ENCODE measurements at places on chromosomes 3 and 15.
A peak's percentile ranks its signal among the peaks of the same experiment; 100 is the strongest.

DNA sequence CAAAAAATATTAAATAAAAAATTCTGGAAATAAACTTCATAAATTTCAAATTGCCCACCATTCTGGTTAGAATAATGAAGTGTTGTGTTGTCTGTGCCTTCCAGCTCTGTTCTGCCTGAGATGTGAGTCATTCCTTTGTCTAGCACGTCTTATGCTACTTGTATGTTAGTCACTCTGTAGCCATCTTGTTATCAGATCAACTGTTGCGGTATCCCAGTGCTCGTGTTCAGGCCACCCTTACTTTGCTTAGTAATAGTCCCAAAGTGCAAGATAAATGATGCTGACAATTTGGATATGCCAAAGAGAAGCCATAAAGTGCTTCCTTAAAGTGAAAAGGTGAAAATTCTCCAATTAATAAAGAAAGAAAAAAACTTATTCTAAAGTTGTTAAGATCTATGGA is 527.5 kb downstream of the NAALADL2 start:
- no peak for DNase-seq

DNA sequence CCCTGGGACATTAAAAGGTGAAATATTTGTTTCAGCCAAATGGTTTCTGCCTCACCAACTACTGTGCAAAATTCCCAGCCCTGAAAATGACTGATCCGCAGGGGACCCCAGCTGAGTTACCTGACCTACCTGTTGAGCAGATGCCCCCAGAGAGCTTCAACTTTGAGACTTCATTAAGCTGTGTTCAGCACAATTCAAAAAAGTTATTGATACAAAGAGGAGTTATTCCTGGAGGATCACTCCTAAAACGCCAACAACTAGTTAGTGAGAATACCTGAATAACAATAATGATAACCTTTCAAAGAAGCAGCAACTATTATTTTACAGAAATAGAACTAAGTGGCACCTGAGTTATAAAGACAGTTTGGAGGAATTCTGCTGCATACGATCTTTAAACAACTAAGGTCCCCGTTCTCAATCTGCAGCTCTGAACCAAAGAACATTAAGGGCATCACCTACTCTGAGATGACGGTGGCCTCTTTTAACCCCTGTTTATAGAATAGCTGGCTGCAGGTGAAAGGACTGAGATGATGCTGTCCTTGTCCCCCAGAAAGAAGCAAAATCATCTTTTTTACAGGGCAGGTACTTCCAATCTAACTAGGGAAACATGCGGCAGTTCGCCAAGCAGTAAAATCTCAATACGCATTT is 659 bp downstream of the GADL1 start:
- DNase-seq, result no peak

DNA sequence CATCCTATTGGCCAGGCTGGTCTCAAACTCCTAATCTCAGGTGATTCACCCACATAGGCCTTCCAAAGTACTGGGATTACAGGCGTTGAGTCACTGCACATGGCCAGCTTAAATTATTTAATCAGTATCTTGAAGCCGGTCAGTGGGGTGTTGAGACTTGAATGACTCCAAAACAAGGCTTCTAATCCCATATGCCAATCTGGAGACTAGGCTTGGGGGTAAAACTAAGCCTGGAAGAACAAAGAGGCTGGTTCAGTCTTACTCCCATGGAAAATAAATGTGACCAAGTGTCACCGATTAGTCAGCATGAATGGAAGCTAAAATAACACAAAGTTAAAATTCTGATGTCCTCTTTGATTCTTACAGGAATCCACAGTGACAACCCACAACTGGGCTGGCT is 509.1 kb downstream of the FOXP1 start:
- no peak for DNase-seq

- peak; percentile 67 for DNase-seq
Measured at GRCh38 chr3:165837058-165837525, at the start of gene BCHE. TSS of gene BCHE (minus strand) at chr3:165837423. CDS start at chr3:165831033, 6,390 bp downstream.

GRCh38 chr3:65963787-65964677 is 74.7 kb downstream of the MAGI1 start:
- no peak for DNase-seq

- DNase-seq, result no peak
Measured at GRCh38 chr15:77369168-77369567, 50.7 kb downstream of the PEAK1 start.

GRCh38 chr15:29117778-29118177 is 151.8 kb downstream of the NSMCE3 start:
- DNase-seq, result no peak

GRCh38 chr3:59769127-59769750 is 719.4 kb upstream of the CFAP20DC start:
- DNase-seq, result no peak

DNA sequence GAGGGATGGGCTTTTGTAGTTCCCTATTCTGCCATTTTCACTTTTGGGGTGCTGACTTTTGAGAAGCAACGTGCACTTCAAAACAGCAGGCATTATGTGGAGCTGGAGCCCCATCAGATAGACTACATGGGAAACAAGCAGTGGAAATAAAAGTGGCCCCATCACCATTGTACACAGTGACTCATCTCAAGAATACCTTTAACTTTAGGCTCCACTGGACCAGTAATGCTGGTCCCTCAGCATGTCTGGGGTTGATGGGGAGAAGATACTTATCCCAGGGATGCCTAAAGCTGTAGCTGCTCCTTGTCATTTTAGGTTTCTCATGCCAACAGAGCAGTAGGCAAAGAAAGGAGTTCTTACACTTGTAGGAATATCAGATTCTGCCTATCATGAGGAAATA is 45.0 kb downstream of the LSM3 start:
- DNase-seq, result no peak

- peak; percentile 42 for DNase-seq
Measured at GRCh38 chr3:114411190-114411668, 117.4 kb downstream of the TIGIT start.

DNA sequence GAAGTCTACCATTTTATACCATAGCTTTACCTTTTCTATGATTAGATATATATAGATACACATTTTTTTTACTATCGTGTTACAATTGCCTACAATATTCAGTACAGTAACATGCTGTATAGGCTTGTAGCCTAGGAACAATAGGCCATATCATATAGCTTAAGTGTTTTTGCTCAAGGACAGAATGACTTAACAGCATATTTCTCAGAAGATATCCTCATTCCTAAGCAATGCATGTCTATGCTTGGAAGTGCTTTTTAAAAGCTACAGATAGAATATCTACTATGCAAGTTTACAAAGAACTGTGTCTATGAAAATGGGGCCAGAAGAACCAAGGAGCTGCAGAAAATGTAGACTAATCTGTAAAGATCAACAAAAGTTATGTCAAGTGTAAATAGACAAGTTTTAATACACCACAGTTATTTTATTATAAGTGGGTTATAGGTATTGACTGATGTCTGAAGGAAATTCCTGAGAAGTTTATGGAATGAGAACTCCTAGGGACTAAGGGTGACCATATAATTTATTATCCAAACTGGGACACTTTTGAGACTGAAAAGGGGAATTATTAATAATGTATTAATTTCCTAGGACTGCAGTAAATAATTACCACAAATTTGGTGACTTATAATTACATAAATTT is 138.7 kb upstream of the TGFBR2 start:
- DNase-seq, result no peak

GRCh38 chr3:115624029-115624741 is 875 bp downstream of the GAP43 start:
- no peak for DNase-seq

- DNase-seq, result no peak
Measured at GRCh38 chr3:131561511-131561910, 58.7 kb upstream of the MRPL3 start.

DNA sequence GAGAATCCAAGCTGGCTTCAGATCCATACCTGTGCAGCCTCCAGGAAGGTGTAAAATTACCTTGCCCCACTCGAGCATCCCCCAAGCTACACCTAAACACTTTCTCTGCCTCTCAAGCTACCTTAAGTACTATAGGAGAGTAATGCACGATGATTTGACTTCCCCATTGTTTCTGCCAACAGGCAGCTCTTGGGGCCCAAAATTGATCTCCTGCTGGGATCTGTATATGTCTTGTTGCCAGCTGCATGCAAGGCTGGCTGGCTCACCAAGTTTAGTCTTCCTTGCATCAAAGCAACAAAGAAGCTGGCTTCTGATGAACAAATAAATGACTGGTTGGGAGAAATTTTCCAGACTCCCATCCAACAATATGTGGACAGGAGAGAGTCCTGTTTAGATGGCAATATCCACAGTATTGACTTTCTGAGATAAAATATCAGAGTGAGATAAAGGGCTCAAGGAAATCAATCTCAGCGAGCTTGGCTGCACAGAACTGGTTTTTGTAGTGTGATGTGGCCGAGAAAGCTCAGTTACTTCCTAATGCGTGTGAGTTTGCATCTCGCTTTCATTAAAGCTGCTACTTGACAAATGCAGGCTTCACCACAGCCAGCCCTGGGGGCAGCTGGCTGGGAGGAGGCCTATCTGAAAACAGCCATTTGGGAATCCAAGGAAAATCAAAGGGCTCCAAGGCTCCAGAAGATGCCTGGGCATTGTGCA is 140.7 kb downstream of the MINAR1 start:
- DNase-seq, result no peak

GRCh38 chr3:196072313-196072712 is 9.6 kb downstream of the TFRC start:
- DNase-seq, result no peak

DNA sequence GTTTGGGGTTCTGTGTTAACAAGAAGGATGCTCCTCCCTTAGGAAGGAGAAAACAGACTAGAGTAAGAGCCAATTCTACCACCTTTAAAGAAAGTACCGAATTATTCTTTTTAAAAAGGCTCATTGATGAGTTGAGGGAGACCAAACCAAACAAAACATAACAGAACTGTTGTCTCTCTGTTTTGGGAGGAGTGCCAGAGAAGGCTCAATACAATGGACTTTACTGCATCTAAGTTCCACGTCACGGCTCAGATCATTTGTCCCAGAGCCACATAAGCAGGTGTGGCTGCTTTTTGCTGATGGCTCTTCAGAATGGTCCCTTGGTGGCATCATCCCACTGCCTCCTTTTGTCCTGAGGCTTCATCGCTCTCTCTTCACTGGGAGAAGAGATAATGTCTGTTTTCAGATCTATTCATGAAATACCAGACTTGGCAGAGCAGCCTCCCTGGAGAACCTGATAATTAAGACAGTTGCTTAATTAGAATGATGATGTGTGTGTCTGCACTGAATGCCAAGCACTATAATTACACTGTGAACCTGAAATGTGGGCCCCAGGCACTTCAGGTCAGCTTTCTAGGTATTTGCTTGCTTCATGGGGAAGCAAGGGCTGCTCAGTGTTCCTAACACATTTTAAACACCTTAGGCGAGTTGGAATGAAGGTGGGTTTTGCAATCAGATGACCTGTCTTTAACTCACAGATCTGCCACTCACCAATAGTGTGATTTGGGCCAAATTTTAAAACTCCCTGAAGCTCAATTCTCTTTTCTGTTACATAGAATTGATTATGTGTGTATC is 335.2 kb upstream of the MCTP2 start:
- no peak for DNase-seq

- peak; percentile 71 for DNase-seq
Measured at GRCh38 chr3:185823078-185824044, 1.5 kb downstream of the IGF2BP2 start.

DNA sequence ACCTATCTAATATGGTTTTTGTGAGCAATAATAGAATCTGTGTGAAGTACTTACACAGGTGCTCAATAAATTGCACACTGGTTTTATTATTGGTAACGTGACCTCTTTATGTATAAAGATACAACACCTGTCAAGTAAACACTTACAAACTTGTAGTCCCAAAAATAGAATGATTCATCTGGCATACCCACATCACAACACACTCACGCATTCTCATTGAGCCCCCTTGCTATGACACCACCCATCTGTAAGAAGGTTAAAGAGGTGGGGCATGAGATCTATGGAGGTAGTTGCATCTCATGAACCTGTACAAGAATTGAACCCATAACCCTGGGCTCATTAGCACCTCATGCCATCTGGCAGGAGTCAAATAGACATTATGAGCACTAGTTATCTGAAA is 134.9 kb upstream of the THBS1 start:
- no peak for DNase-seq

DNA sequence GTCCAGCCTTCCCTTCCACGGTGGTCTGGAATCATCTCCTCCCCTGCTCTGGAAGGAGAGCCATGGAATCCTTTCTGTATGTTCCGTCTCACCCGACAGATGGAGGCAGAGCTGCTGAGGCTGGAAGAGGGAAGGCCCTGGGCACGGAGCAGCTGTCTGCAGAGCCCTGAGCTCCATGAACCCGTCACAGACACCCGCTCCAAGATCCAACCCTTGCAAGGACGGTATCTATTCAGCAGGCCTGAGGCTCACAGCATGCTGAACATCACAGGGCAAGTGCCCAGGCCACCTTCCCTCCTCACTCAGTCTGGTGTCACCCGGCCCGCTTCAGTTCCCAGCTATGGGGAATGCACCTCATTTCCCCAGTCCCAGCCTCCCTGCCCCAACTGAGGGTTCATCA is 103.9 kb downstream of the LRIG1 start:
- no peak for DNase-seq

DNA sequence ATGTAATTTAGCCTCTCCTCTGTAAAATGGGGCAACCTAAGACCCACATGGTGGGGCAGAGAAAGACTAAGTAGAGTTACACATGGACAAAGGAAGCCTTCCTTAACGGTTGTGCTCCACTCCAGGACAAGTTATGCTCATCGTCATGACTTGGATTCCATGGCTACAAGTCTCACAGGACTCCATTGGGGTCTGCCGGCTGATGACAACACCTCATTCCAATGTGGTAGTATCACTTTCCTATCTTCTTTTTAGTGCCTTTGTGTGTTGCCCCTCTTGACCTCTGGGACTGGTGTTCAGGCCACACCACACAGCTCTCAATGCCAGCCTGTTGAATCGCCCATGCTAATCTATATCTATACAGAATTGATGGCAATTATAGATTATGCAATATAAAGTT is 181.3 kb upstream of the WNT5A start:
- no peak for DNase-seq

DNA sequence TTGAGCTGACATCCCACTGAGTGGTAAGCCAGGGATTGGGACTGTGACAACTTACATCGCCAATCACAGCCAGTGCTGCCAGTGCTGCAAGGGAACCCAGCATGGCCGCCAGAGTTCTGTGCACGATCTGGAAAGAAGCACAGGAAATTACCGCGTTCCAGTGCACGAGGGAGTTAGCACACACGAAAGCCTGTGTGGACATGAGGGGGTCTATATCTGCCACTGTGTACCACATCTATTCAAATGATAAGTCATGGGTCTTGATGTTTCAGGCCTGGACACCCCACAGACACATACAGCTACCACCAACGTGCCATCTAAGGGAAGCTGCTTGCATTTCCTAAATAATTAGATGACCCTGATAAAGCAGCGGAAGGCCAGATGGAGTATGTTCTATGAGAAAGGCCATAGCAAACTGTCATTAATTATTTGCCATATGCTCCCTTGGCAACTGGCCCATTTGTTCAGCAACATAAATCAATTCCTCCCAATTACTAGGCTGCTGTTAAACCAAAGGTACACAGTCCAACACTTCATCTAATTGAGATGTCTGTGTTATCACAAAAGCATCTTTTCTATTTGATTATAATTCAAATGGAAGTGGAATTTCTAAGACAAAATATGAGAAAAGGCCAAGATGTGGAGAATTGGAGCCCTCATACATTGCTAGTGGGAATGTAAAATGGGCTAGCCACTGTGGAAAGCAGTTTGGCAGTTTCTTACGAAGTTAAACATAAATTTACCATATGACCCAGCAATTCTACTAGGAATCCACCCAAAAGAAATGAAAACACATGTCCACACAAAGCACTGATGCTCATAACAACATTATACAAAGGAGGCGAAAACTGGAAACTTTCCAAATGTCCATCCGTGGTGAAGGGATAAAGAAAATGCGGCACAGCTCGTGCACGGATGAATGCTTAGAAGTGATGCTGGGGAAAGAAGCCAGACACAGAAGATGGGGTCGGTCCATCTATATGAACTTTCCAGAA is 108.3 kb downstream of the OCA2 start:
- no peak for DNase-seq
